ENCODE measurements at places on chromosomes 2 and 18.

- no peak for DNase-seq
Observed at GRCh38 chr2:194514281-194514680, 1142.7 kb upstream of the SLC39A10 start.

- DNase-seq: no peak
Observed at GRCh38 chr18:32868406-32868805, 95.6 kb upstream of the KLHL14 start.

DNA sequence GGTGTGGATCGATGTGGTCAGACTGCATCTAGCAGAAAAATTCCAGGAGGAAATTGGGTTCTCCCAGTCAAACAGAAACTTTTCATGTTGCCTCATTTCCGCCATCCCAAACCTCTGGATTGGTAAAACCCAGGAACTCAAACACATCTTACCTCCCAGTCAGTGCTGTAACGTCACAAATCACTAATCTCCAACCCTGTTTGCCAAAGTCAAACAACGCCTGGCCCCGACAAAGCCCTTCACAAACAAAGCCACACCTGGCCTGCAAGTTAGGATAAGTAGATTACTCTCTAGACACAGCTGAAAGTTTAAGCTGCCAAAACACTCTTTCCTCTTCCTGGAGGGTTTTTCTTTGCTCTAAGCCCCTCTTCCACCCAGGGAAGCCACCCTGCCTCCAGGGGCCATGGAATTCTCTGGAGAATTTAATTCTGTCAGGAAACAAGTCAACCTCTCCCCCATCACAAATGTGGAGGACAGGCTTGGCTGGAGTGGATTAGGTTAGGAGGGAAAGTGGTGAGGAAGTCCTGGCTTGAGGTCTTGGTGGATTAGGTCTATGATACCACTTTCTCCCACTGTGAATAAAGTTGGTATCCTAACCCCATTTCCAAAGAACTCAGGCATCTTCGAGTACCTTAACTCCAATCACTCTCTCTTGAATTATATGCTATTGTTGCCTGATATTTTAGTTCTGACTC lies 86.7 kb downstream of the LYPD6B start:
- no peak for DNase-seq

GRCh38 chr18:13158428-13158827 lies 60.1 kb upstream of the LDLRAD4 start:
- no peak for DNase-seq

- DNase-seq: no peak
Observed at GRCh38 chr2:237207646-237208045, 122.0 kb downstream of the COPS8 start.

DNA sequence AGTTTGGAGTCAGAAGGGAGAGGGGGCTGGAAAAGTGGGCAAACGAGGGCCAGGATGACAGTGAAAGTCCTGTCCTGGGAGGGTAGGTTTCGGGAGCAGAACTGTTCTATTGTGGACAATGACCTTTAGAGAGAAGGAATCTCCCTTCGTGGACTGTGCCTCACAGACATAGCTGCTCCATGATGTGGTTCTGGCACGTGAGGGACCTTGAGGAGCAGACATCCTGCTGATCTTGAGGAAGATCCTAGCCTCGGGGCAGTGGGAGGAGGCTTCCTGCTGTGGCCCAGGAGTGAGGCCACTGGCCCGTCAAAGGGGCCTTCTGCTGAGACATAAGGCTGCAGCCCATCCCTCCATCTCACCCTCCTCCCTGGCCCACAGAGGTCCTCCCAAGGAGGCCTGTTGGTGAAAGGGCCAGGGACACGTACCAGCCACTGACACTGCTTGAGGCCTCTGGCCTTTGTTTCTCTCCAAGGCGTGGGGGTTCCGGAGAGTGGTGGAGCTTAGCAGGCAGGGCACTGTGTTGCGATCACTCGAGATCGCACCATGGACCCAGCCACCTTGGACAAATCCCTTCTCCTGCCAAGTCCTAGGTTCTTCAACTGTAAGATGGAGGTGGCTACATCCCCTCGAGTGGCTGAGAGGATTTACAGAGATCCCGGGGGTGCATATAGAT lies 167.2 kb downstream of the CELF4 start:
- no peak for DNase-seq

GRCh38 chr2:3188405-3188946 lies 189.1 kb downstream of the EIPR1 start:
- no peak for DNase-seq

DNA sequence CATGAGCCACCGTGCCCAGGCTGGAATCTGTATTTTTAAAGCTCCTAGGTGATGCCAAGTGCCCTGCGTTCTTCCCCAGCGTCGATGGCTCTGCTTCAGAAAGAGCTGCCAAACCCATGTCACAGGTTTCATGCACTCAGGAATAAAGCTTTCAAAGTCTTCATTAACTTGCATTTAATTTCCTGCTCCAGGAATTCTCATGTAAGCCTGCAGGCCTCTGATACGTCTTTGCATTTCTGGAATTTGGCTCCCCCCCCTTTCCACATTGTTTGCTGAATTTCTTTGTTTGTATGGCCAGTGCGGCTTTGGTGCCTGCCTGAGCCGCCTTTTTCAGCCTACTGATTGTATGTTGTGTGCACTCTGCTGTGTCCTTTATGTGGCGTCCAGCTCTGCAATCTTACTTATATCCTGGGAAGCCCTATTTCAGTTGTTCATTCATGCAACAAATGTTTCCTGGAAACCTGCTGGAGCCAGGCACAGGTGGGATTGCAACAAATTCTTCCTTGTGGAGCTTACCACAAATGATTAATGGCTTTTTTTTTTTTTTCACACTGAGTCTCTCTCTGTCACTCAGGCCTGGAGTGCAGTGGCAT lies 17.9 kb upstream of the OTOF start:
- DNase-seq: no peak

- DNase-seq: no peak
Observed at GRCh38 chr2:28098501-28099225, 208.1 kb downstream of the BABAM2 start.

DNA sequence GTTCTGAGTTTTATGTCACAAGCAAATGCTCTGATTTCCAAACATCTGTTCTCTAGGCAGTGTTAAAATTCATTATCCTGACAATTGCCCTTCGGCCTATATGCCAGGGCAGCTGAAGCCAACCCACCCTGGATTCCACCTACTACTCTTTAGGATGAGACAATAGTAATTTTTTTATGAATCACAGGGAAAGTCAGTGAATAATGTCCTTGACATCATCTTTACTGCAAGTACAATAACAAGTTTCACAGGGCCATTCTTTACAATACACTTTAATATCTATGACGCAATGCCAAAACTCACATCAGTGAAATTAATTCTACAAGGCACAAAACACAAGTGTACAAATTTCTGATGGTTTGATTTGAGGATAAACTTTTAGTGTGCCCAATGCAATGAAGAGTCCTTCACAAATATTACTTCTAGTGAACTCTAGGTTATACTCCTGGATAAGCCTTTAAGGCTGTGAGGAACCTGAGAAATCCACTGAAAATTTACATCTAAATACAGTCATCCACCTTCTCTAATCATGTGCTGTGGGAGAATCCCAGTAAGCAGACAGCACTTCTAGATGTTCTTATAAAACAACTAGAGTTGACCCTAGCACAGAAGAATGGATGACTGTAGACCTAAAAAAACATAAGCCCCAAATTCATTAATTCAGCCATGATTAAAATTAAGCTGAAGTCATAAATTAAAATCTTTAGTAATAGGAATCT lies 77.3 kb upstream of the CTLA4 start:
- DNase-seq: no peak

DNA sequence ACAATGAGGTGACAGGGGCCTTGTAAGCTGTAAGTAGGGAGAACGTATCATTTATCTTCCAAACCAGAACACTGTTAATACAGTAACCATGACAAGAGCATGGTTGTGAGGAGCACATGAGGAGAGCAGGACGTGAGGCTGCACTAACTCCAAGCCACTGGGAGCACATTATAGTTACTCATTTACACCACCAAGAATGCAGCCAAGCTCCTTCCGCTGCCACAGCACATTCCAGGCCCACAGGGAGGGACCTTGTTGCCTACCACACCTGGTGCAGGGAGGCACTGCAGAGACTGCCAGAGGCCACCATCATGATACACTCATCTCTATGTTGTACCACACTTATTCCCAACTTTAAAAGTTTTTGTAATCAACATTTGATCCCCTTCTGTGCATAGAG lies 13.5 kb upstream of the SFXN5 start:
- no peak for DNase-seq

- DNase-seq: no peak
Observed at GRCh38 chr2:55045780-55046179, 4.5 kb downstream of the RTN4 start.

- DNase-seq: no peak
Observed at GRCh38 chr18:21408681-21409080, 166.6 kb downstream of the GREB1L start.

DNA sequence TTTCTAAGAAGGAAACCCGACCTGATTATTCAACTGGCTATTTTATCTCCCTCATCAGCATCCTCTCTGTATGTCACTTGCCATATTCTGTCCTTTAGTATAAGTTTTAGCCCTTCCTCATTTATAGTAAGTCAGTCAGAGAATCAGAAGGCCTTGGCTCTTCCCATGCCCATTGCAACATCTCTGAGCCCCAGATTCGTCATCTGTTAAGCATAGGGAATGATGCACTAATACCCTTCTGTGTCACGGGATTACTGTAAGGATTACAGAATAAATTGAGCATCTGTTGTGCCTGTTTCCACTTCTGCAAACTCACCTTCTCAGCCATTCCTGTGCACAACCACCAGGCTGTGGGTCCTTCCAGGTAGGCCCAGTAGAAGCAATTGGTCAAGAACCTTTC lies 258.1 kb upstream of the RAB12 start:
- no peak for DNase-seq

DNA sequence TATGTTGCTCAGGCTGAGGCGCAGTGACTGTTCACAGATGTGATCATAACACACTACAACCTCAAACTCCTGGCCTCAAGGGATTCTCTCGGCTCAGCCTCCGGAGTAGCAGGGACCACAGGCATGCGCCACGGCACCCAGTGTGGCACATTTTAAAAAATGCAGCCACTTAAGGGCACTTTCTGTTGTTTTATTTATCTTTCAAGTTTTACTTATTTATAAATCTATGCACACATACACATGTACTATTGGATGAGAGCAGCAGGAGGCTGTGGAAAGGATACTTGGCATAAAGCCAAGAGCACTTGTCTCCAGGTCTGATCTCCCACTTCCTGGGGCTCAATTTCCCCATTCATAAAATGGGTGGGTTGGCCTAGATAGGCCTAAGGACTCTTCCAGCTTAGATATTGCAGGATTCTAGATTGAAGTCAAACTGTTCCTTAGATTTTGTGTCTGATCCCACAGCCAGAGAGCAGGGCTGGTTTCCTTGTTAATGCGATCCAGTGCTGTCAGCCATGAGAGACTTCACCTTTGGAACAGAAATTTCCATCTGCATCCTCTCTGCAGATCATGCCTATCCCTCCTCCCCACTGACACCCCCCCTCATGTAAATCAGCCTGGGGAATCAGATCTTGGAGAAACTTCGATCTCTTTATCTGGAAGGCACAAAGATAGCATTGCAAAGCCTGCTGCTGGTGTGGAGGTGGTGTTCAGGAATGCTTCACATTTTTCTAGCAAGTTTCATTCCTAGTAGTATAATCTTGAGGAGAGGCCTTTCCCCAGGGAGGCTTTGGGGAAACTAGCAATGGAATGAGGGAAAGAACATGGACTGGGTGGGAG lies 24.7 kb downstream of the PCBP1 start:
- no peak for DNase-seq

DNA sequence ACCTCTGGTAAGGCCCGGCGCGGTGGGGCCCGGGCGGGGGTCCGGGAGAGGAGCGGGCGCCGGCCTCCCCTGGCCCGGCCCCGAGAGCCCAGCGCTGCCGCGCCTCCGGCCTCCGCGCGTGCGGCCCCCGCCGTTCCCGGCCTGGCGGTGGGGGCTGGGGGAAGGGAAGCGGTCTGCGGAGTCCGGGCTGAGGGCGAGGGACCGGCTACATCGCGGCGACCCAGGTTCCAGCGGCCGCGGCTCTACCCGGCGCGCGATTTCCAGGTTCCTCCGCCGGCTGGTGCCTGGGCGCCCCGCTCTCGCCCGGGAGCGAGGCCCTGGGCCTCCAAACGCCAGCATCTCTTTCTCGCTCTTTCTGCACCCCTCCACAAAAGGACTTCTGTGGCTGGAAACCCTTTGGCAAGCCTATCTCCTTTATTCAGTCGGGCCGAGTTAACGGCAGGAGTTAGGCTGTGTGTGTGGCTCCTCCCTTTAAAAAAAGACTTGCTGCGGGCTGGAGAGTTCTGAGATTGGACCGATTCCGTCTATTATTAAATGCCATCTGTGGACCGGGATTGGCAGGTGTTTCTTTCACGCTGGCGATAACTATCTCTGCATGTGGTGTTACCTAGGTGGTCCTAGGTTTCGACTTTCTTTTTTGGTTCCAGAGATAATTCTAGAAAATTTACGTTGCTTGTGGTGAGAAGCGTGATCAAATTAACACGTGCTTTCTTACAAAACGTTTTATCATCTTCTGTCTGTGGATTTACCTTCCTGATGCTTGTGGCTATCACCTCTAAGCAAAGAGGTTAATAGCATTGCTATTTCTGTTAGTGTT lies 592 bp downstream of the ME2 start:
- no peak for DNase-seq

GRCh38 chr2:42516418-42516901 lies 22.7 kb upstream of the KCNG3 start:
- no peak for DNase-seq

DNA sequence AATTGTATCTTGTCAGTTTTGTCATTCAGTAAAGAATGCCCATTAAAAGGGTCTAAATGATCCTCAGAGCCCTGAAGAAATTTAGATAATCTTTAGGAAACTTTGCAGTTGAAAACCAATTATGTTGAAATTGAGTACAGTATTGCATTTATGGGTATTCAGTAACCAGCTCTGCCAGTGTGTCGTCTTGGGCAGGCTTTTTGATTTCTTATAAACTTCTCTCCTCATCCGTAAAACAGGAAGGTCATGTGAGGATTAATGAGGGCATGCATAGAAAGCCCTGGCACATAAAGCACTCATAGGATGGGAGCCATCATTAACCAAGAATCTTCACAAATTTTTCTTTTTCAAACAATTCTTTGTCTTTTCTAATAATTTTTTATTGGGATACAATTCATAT lies 14.8 kb downstream of the PNO1 start:
- no peak for DNase-seq

DNA sequence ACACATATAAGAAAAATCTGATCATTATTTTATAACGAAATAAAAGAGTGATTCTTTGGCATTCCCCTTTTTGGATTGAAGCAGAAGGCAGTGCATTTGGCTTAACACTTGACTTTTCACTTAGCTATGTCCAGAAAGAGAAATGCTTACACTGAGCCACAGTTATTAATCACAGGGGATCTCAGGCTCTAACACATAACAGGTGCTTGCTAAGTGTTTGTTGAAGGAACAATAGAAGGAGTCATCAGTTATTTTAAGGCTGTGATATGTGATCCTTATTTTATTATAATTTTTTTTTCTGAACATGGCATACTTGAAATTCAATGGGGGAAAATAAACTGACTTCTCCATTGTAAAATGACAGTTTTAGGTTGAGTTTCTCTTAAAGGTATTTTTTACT lies 209.5 kb downstream of the UBE2E3 start:
- no peak for DNase-seq

DNA sequence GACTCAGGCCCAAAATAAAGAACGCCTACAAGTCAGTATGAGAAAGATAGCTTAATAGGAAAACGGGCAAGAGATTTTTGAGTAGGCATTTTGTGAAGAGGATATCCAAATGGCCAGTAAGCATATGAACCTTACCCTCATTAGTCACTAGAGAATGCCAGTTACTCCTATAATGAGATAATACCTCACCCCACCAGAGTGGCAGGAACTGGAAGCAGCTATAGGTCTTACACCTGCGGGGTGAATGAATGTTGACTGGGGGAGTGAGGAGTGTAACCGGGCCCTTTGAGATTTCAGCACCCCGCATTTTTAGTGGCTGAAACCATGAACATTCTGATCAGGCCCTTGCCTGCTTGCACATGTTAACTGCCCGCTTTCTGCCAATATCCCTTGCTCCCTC lies 7.5 kb upstream of the PTPN2 start:
- DNase-seq: no peak
